CD4-positive, alpha-beta T cell (primary cell): ENCODE measurements at places on chromosomes 3 and 15. TPM values are rescaled to one million over a fixed set of nuclear protein-coding genes. Genes with fewer than 3 reads are reported as not detected.

DNA sequence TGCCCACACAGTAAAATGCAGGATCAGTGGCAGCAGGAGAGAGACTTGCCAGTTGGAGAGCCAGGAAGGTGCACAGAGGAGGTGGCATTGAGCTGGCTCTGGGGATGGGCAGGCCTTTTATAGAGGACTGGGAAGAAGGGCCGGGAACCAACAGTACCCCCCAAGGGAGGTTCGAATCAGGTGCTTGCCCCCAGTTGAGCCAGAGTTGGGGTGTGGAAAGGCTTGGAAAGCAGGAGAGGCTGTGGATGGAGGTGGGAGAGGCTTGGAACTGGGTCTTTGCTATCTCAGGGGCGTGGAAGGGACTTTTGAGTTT is 107.6 kb downstream of the KLF13 start:
- no peak for DNase-seq

GRCh38 chr3:139339219-139339906 is 4.5 kb upstream of the MRPS22 start:
- DNase-seq: no peak

- no peak for DNase-seq
These were observed 73.0 kb downstream of the ATP10A start for GRCh38 chr15:25790000-25790660.

DNA sequence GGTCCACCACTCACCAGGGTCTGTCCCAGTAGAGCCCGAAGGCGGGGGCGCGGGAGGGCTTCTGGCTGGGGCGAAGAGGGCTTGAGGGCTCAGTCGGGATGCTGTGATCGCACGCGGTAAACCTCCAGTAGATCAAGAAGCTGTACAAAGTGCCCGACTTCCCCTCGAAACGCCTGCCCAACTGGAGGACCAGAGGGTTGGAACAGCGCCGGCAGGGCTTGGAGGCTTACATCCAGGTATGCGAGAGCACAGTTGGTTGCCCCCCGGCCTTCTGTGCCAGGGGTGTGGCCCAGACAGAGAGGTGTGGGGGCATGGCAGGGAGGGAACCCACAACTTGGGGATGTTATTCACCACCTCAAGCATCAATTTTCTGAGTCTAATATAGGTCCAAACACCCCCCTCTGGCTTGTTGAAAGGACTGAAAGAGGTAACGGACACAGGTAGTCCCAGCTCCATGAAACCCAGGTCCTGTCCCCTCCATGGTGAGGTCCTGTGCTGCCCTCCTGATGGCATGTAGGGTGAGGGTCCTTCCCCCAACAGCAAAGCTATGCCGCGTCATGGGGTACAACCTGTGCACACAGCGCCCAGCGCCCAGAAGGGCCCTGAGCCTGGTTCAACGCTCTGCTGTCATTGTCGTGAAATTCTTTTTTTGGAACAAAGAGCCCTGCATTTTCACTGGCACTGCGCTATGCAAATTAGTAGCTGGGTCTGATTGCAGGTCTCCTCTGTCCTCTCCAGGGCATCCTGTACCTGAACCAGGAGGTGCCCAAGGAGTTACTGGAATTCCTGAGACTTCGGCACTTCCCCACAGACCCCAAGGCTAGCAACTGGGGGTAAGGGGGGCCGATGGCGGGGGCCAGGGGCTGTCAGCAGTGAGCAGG is 1.2 kb downstream of the SNX22 start:
- DNase-seq: no peak

GRCh38 chr3:11509173-11510000 is 134.3 kb downstream of the VGLL4 start:
- no peak for DNase-seq

DNA sequence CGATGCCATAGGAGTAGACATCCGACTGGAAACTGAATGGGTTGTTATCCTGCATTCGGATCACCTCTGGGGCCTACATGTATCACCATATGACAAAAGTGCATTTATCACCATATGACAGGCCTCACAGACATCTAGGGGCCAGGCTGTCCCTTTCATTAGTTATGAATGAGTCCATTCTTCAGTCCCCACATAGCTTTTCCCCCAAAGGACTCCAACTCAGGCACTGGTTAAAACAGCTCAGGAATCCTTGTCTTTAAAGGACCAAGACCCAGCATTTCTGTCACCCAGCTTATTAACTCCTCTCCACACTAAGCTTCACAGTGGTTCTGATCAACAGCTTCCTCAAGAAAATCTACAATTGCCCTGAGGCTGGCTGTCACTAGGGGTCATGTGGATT is 28.3 kb downstream of the MKRN2 start:
- no peak for DNase-seq

DNA sequence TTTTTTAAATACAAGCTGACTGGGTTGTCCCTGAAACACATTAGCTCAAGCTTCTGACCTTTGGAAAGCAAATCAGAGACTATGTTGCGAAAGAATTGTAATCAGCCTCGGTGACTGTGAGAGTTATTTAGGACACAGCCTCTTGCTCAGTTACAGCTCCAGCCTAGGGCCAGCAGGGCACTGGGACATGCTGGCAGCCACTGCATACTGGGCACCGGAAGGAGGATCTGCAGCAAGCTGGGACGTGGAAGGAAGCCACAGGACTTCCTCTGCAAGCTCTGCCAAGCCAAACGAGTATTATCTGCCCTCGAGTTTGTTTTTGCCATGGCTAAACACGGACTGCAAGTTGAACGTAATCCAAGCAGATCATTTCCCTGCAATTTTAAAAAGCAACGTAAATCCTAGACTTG is 24.4 kb upstream of the COPG1 start:
- no peak for DNase-seq

DNA sequence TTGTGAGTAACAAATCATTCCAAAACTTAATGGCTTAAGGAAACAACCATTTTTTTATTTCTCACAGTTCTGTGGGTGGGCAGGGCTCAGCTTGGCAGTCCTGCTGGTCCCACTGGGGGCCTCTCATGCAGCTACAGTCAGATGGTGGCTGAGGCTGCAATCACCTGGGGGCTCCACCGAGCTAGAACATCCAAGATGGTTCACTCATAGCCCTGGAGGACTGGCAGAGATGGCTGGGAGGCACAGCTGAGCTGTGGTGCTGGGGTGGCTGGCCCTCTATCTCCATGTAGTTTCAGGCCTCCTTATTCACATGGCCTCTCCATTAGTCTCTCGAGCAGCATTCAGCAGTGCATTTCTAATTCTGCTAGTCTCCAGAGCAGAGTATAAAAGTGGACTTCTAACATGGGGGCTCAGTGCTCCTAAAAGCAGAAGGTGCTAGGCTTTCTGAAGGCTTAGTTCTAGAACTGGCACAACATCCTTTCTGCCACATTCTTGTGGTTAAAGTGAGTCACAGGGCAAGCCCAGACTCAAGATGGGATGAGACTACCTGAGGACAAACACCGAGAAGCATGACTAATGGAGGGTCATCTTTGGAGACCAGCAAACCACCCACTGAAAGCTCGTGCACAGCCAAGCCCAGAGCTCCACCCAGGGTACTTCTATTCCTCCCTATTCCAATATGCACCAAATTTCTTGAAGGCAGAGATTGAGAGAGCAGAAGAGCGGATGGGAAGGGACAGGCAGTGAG is 6.3 kb downstream of the CAV3 start:
- DNase-seq: no peak

GRCh38 chr15:72358650-72359171 is 17.1 kb downstream of the HEXA start:
- no peak for DNase-seq

DNA sequence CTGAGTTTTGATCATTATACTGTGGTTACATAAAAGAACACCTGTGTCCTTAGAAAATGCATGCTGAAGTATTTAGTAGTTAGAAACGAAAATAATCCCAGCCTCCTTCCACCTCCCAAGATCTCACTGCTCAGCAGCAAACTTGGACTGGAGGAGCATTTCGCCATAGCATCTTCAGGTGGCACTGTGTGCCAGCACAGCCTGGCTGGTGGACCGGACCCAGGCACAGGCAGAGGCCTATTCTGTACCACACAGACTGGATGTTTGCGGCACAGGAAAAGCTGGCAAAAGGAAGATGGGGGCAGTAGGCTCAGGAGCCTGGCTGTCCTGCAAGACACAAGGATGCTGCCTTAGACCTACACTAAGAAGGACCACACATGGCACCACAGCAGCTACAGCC is 10.2 kb downstream of the STIMATE start:
- no peak for DNase-seq

LRRIQ4 gene
- total RNA-seq: not detected

CFAP100 gene
- not detected for total RNA-seq

TRIM42 gene
- total RNA-seq: not detected

LMAN1L gene
- total RNA-seq: 0.56 TPM

GRK7 gene
- total RNA-seq: 0.22 TPM

CD200R1 gene
- 4.7 TPM for total RNA-seq

RASGRP1 gene
- 66.6 TPM for total RNA-seq

FANCD2 gene
- 13.8 TPM for total RNA-seq
